ENCODE measurements at places on chromosomes 2 and 18.

- DNase-seq: no peak
Observed at GRCh38 chr18:46213295-46213694, 109.1 kb downstream of the HAUS1 start.

- DNase-seq: peak; percentile 67
Observed at GRCh38 chr2:68737711-68738110, 3.1 kb downstream of the ARHGAP25 start.

GRCh38 chr18:48201337-48202005 is 207.7 kb downstream of the ZBTB7C start:
- DNase-seq: no peak

GRCh38 chr2:128781585-128782385 is 463.1 kb upstream of the HS6ST1 start:
- no peak for DNase-seq

GRCh38 chr2:105845976-105846375 is 101.3 kb downstream of the NCK2 start:
- DNase-seq: no peak

DNA sequence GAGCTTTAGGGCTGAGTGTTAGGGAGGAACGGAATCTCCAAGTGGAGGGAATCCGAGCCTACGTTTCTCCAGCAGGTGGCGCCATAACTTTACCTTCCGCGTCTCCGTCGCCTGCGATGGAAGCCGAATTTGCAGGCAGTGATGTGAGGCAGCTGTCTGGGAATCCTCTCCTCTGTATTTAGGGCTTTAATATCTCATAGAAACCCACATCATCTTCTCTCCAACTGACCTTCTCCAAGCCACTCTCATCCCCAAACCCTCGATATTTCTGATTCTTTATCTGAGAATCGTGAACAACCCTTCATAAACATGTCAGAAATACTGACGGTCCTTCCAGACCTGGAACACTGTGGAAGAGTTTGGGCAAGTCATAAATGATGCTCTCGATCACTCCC is 27.5 kb downstream of the SIX2 start:
- peak; percentile 84 for DNase-seq

- no peak for DNase-seq
Observed at GRCh38 chr2:62539606-62540407, 33.8 kb upstream of the TMEM17 start.

DNA sequence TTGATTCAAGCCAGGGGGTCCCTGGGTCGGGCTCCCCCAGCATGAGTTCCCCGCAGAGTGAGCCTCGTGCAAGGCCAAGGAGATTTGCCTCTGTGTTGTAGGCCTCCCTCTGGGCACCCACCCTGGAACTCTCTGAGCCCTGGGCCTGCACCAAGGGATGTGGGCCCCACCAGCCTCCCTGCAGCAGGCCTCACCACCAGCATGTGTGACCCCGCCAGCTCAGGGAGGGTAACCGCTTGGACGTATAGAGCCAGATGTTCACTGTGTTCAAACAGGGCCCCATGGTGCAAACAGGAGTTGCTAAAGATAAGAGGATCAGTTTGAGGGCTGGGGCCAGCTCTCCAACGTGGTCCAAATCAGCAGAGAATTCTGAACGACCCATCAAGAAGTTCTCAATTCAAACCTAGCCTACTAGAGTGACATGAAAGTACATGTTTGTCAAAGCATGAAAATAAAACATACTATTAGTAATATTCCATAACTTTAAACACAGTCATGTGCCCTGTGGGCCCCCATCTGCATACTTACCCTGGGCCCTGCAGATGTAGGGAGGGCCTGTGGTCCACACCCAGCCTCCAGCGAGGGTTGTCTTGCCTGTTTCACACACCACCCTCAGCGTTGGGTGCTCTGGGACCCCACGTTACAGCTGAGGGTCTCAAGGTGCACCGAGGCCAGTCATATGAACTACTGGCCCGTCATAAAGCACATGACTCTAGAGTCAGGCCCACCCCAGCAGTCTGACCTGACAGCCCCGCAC is 5.5 kb upstream of the TUBB6 start:
- DNase-seq: no peak

DNA sequence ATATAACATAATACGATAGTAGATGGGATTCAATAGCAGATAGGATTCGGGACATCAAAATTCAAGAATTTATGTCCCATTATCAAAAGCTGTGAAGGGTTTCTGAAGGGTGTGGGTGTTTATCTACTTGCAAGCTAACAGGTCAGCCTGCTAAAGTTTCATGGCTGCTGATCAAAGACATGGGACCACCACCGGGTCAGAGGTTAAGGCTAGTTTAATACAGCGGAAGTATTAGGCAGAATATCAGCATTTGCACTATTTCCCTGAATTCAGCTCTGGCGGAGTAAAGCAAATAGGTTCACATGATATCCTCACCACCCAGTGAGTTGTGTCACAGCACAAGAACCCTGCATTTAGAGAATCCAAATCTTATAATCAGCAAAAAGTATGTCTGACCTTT is 82.5 kb downstream of the DSEL start:
- DNase-seq: no peak

- no peak for DNase-seq
Observed at GRCh38 chr2:55370208-55370607, 49.4 kb downstream of the CCDC88A start.

GRCh38 chr2:197377670-197378069 is 57.2 kb downstream of the SF3B1 start:
- no peak for DNase-seq

GRCh38 chr2:88281302-88282217 is 111.4 kb downstream of the THNSL2 start:
- no peak for DNase-seq
